Testis (tissue), 5 donors: ENCODE measurements at places on chromosomes 3 and 15. TPM values are rescaled to one million over a fixed set of nuclear protein-coding genes. Genes with fewer than 3 reads are reported as not detected.

LYZL4 gene
- polyA plus RNA-seq = 77.2 TPM

GPR27 gene
- 11.3 TPM for polyA plus RNA-seq

RPL35A gene
- 869 TPM for polyA plus RNA-seq

NR2E3 gene
- 1.2 TPM for polyA plus RNA-seq

AGBL1 gene
- 0.70 TPM for polyA plus RNA-seq

XCR1 gene
- 0.34 TPM for polyA plus RNA-seq

MEX3B gene
- polyA plus RNA-seq = 55.3 TPM

DNA sequence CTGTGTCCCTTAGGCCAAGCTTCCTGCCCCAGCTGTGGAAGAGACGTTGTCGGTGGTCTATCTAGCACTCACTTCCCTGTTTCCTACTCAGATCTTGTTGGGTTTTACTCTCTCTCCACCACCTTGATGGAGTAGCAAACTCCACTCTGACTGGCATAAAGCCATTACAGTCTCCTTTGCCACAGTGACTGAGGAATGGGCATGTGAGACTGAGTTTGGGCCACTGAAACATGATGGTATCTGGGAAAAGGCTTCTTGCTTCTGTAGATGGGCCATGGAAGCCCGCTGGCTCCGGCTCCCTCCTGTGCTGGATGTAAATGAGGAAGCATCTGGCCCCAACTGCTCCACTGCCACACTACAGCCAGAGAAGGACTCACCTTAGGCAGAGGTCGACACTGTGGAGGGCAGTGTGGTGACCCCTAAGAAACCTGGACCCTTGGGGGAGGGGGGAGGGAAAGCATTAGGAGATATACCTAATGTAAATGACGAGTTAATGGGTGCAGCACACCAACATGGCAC lies 9.4 kb upstream of the CAMK1 start:
- DNase-seq = no peak

DNA sequence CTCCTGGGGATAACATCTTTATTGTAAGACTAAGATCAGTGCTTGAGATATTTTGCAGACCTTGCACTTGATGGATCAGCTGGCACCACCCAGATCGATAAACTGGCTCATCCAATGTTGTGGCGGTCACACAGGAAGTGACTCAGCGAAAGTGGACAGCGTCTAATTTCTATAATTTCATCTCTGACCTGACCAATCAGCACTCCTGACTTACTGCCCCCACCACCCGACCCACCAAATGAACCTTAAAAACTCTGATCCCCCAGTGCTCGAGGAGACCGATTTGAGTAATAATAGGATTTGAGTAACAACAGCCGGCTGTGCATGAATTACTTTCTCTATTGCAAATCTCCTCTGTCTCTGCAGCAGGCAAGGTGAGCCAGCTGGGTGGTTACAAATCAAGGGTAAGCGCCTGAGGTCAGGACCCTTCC lies 62.7 kb upstream of the RNU6-1 start:
- DNase-seq = no peak

DNA sequence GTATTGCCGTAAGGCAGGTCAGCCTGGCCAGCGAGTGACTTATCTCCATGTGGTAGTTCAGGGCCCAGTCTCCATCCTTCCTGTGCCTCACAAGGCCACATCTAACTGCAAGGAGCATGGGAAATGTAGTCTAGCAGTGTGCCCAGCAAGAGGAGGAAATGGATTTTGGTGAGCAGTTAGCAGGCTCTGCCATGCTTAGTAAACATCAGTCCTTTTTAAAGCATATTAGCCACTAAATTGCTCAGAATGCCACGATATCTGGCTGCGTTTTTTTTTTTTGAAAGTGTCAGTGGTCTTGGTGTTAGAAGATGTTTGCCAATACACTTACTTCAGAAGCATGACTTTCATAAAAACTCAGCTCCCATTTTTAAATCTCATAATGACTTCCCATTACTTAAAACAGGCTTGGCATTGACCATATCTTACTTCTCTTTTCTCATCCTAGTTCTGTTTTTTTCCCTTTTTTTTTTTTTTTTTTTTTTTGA lies 470.2 kb upstream of the TPRG1 start:
- DNase-seq = no peak

- no peak for DNase-seq
These were observed 13.1 kb downstream of the RASA2 start for GRCh38 chr3:141499965-141500364.

DNA sequence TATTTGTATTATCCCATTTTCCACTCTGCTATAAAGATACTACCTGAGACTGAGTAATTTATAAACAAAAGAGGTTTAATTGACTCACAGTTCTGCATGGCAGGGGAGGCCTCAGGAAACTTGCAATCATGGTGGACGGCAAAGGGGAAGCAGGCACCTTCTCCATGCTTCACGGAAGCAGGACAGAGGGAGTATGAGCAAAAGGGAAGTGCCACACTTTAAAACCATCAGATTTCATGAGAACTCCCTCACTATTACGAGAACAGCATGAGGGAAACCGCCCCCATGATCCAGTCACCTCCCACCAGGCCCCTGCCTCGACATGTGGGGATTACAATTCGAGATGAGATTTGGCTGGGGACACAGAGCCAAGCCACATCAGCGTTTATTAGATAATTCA lies 172.8 kb downstream of the NR2F2 start:
- DNase-seq = no peak

DNA sequence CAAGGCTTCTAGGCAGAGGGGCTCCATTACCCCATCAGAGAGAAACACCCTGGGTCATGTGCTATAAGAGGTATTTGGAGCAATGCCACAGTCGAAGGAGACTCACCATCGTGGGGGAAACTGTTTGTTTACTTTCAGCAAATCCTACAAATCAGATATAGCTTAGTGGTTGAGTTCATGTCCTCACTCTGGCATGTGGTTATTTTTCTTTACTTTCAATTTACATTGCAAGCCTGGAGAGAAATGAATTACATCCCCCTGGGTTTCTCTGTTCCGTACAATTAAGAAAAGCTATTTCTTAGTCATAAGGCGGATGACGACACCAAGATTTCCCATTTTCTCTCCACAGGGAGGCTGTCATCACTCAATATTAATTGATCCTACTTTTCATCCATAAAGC lies 36.9 kb downstream of the RFTN1 start:
- DNase-seq = no peak

DNA sequence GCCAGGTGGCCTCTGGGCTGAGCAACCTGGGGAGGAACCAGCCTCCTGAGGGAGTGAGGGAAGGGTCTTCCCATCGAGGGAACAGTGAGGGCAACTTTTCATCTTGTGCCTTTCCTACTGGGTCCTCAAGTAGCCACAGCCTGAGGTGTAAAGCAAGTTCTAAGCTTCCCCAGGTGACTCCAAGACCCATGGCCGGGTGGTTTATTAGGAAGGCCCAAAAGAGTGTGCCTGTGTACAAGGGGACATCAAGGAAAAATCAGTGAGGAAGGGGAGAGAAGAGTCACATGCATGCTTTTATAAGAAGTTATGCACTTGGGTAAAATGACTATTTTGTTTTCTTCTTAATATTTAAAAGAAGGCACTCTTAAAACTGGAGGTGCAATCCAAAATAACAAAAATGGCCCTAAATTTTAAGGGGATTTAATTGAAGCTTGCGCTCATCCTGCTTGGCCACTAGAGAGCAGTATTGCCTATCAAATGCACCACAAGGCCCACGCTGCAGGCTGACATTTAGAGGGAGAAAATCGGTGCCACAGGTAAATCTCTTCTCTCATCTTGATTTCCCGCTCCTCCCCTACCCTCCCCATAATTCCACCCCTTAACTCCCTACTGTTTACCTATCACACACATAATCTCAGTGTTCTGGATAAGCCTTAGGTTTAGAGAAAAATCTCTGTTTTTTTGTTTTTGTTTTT lies 6.7 kb downstream of the NANOGP8 start:
- peak; percentile 61 for DNase-seq

DNA sequence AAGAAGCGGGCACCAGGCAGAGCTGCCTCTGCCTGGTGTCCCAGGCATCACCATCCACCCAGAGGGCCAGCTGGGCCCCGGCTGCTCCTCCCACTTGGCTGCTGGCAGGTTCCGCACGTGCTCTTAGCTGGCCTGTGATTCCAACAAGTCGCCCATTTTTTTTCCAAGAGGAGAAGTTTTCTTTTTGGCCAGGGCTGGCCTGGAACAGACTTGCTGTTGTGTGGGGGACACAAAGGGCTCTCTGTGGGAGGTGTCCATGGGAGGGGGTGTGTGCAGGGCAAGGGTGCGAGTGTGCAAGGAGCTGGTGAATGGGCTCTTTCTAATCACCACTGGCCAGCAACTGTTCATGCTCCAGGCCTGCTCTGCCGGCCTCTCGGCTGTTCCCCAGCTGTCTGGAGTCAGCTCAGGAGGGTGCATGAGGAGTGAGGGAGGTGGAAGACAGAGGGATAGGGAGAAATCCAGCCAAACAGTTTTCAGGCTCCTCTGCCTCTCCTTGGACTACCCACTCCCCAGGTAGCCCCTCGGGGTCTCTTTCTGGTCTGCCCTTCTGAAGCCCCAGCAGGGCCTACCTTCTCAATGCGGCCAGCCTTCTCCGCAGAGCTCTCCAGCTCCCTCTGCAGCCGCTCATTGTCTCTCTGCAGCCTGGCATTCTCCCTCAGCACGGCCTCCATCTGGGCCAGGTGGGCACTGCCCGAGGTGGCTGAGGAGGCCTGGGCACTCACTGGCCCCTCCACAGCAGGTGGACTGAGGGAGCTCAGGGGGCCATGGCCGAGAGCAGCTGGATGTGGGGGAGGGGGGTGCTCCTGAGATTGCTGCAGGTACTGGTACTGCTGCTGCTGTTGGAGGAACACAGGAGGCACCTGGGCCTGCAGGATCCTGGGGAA lies 7.1 kb downstream of the AMOTL2 start:
- peak; percentile 68 for DNase-seq

DNA sequence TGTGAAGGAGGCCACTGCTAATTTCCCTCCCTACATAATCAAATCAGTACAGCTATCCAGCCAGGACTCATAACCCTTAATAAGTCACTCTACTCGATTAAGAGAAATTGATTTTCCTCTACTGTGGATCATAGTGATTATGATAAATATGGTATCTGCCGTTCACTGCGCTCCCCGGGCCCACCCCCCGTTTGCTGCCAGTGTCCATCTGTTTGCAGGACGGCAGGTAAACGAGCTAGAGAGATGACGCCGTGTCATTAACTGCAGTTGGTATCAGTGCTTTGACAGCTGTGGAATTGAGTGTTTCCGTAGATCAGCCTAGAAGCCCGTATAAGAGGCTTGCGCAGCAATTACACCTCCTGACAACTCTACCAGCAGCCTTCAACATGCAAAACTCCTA lies 94.9 kb downstream of the ROBO2 start:
- DNase-seq = no peak

DNA sequence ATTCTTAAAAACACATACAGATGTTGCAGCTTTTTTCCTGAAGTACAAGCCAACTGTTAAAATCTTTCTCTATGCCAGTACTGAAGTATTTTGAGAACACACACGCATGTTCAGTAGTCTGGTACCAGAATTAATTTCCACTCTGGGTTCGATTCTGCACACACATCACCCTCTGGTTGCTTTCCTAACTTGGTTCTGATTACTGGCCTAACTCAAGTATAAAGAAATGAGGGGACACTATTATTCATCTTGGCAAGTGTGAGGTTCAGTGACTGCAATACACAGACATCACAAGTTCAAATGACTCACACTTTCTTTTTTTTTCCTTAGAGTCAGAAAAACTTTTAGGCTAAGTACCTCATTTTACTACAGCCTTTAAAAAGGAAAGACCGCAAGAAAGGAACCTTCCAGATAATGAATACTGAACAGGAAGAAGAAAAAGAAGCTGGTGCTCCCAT lies 37.4 kb upstream of the LDHAL6B start:
- DNase-seq = no peak

DNA sequence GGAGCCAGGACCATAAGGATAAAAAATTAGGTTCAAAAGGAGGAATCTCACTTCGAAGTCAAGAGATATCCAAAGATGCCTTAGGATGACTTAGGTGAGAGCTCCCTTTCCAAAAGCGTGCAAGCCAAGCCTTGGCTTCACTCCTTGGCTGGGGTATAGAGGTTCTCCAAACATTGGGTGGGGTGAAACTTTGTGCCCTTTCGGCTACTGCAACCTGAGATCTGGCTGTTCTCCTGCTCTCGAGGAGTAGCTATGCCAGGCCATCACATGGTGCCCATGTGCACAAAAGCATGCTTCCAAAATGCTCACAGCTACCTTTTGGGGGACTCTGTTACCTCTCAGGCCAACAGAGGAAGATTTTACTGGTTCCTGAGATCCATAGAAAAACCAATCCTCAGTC lies 373.8 kb downstream of the EPHB1 start:
- no peak for DNase-seq

DNA sequence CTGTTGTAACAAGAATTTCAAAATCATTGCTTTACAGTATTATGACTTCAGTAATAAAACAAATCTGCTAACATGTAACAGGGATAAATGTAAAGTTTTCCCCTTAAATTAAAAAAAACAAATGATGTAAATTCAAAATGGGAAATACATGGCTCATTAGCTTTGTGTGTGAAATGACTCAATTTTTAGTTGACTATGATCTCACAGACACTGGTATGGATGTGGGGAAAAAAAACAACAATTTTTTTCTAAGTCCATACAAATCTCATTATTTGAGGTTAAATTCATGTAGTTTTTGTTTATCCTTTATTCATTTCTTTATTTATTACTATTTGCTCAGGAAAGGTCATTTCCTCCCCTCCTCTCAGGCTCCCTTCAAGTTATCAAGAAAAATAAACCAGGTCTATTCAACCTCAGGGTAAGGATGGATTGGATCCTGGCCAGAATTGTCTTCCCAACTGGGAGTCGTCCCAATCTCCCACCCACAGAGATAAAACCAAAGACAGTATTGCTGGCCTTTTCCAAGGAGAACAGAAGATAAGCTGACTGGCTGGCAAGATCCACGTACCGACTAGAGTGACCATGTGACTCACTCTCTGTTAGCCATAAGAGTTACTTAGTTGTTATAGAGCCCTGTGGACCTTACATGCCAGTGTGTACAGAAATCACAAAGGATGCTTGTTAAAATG lies 373.3 kb downstream of the GAP43 start:
- peak; percentile 15 for DNase-seq

- DNase-seq = no peak
These were observed 8.4 kb upstream of the BCL2L10 start for GRCh38 chr15:52121006-52121405.

DNA sequence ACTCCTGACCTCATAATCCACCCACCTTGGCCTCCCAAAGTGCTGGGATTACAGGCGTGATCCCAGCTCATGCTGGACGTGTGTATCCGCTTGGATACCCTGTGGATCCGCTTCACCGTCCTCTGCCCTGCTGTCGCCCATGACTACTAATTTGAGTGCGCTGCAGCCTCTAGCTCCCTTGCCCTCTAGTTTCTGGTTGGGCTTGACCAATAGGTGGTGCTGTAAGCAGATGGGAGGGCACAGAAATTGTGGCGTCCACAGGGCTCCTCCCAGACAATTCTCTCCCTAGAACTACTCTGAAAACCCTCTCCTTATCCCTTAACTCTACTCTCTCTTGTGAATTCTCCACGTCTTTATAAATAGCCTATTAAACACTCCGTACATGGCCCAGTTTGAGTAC lies 36.2 kb downstream of the ZPLD1 start:
- no peak for DNase-seq

DNA sequence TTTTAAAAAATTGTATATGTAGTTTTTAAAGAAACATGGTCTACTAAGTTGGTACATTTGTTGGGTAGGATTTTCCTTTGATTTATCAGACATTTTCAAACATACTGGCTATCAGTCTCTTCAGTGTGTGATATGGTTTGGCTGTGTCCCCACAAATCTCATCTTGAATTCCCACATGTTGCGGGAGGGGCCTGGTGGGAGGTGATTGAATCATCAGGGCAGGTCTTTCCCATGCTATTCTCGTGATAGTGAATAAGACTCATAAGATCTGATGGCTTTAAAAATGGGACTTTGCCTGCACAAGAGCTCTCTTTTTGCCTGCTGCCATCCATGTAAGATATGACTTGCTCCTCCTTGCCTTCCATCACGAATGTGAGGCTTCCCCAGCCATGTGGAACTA lies 121.9 kb downstream of the ABI3BP start:
- DNase-seq = no peak
